Stimulated activated CD4-positive, alpha-beta T cell treated with anti-CD3 and anti-CD28 coated beads, Interleukin-12 subunit alpha, Interleukin-12 subunit beta, amount 100 ng/mL, for 24 hours (primary cell): ENCODE measurements at places on chromosomes 12 and 14.

DNA sequence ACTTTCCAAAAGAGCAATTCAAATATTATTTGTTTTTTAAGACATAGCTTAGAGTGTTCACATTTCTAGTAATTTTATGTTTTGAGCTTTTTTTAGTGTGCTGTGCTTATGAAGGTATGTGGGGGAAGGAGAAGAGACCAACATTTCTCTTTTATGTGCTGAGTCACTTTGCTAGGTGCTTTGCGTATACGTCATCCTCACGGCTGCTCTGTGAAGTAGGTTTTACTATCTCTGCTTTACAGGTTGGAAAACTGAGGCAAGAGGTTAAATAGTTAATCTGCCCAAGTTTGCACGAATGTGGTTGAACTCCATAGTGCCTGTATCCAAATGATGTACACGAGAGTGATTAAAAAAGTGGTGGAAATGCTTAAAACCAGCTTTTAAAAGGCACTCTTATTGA, 75.9 kb downstream of the AEBP2 start:
- DNase-seq, result no peak

DNA sequence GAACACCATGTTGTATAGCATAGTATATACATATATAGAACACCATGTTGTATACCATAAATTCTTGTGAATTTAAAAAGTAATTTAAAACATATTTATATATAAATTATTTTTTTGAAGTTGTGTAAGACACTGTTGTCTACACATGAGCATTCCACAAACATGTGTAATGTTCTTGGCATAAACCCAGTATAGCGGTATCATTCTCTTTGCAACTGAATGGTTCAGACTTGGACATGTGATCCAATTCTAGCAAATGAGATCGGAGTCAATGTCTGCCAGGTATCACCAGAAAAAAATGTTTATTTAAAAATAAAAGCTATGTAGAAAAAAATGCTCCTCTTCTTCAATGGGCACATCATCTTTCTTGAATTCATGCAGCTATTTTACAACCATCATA, 33.9 kb downstream of the CEP290 start:
- DNase-seq, result no peak

- DNase-seq, result no peak
Observed at GRCh38 chr14:103915616-103916015, 12.6 kb upstream of the TDRD9 start.

DNA sequence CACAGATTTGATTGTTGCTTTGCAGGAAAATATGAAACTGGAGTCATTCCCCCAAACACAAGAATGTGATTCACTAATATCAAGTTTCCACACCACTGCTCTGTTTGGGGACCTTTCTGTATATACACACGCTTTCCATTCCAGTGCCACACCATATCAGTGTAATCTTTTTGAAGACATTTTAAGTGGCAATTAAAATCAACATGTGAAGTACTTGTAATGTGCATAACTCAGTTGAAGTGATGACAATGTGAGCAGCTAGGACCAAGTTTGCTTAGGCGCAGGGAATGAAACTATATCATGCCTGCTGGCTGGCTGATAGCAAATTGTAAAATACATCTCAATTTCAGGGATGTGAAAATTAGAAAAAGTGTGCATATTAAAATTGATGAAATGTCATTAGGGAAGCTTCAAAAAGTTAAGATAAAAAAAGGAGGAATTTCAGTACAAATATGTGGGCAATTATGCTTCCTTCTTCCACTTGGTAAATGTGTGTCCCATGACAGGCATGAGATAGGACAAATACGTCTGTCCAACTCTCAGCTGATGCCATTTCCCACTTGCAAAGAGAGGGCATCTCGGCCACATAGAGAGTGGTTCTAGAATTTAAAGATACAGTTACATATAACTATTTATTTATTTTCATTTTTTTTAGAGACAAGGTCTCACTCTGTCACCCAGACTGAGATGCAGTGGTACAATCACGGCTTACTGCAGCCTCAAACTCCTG, 43.7 kb downstream of the HSPB8 start:
- DNase-seq, result no peak

DNA sequence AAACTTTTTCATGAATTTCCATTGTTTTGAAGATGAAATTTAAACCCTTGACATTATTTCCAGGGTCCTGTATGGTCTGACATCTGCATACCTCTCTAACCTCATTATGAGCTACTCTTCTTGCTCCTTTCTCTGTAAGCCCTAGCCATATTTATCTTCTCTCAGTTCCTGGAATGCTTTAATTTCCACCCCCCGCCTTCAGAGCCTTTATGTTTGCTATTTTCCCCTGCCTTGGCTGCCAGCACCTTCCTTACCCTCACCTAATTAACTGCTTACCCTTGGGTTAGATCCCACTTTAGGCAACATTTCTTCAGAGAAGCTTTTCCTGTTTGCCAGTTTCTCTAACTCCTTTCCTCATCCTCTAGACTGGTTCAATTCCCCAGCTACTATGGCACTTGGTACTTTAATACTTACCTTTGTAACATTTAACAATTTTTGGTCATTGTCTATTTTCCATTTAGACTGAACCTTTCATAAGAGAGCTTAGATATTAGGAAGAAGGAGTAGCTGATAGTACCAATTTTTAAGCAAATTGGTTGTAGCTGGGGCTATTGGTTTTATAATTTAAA, 6.0 kb downstream of the STYX start:
- no peak for DNase-seq

DNA sequence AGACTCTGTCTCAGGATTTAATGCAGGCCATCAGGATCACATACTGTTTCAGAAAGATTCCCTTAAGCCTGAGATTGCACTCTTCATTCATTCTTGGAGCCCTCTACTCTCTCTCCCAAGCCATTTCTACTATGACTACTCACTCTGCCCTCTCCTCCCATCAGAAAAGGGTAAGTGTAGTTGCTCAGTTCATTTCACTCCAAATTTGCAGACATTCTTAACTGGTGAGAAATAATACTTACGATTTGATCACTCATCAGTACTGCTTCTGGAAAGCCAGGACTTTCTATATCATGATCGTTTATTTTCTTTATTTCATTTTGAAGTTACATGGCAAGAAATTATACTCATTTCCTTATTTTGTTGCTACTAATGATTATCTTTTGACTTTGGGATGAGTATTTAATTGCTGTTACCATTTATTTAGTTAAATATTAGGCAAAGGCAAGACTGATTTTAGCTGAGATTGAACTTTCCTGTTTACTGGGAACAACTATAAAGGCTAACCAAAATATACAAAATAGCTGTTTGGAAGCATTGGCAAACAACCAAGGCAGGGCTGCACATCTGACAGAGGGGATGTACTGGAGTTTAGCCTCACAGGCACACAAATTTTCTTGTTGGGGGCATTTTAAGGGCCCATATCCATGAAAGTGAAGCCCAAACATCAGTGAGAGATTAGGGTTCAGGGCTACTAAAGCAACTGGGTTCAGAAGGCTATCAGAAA, 4.1 kb upstream of the RERG start:
- no peak for DNase-seq

DNA sequence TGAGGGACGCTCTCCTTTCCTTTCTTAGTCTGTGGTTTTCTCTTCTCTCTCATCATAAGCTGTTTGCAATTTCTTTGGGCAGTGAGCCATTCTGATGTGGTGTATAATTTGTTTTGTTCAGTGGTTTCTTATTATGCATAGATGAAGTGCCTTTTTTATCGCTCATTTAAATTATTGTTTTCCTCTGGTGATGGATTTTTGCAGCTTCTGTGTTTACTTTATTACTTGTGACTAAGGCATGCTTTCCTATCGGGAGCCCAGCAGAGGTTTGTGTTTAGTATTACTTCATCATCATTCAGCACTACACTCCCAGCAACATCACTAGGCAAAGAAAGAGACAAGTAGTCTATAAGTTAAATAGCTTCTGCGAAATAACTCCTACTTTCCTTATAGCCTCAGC, 586.6 kb upstream of the NOVA1 start:
- no peak for DNase-seq

GRCh38 chr12:82176761-82177490, 181.3 kb downstream of the CCDC59 start:
- DNase-seq, result no peak

DNA sequence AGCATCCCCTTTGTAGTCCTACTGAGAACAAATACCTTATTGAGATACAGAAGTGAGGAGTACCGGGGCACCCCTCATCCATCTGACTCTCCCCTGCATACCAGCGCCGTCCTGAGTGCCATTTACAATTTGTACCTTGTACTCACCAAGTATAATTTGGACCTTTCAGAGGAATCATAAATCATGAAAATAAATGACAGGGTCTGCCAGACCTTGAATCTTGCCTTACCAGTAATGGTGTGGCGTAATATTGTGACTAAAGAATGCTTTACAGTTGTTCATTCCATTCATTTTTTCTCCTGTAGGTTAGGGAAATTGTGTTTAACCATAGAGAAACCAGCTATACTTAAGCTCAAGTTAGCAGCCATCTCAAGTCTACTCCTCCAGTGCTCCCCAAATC, 243.7 kb upstream of the RGS6 start:
- DNase-seq, result no peak

GRCh38 chr14:56896922-56897321, 86.6 kb upstream of the OTX2 start:
- DNase-seq, result no peak

GRCh38 chr14:88618476-88618875, 55.6 kb downstream of the ZC3H14 start:
- no peak for DNase-seq

DNA sequence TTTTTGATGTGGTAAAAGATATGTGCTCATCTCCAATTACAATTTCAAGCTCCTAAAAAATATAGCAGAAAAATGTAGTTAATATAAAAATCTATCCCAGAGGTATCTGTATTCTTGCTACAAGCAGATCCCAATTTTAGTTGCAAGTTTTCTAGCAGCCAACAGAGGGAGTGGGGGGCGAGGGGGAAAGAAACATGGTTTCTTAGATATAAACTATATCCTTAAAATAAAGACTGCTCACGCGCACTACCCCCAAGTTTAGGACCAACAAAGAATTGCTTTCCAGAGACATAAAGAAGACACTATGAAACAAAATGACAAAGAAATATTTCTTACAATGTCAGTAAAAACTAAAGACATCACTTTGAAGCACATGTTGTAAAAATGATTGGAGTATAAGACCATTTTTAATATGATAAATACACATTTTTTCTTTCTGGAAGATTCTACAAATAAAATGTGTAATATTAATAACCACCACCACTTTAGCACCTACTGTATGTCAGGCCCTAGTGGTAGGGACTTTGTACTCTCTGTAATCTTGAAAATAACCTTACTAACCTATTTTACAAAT, 5.4 kb downstream of the MAGOHB start:
- no peak for DNase-seq

DNA sequence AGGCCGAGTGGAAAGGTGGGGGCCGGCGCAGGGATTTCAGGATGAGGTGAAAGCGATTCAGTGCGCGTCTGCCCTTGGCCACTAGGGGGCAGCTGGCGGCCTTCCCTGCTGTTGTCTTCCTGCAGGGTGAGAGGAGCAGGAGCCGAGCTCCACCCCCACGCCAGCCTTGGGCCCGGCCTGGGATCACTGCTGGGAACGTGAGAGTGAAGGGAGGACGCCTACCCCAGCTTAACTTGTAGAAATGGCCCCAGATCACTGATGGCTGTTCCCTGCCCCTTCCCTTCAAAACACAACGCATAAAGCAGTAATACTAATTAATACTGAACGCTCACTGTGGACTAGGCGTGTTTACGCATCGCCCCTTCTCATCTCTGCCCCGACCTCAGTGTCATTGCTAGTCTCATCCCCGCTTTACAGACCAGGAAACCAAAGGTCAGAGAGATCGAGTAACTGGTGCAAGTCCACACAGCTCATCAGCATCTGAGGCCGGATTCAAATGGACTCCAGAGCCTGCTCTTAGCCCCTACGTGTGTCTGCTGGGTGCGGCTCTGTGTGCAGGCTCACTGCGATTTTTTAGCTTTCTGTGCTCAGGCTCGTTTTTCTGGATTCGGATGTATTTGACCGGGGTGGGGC, 24.3 kb downstream of the MVK start:
- DNase-seq, result peak; percentile 28

GRCh38 chr12:46209914-46210872, 58.6 kb downstream of the SLC38A1 start:
- DNase-seq, result peak; percentile 60

DNA sequence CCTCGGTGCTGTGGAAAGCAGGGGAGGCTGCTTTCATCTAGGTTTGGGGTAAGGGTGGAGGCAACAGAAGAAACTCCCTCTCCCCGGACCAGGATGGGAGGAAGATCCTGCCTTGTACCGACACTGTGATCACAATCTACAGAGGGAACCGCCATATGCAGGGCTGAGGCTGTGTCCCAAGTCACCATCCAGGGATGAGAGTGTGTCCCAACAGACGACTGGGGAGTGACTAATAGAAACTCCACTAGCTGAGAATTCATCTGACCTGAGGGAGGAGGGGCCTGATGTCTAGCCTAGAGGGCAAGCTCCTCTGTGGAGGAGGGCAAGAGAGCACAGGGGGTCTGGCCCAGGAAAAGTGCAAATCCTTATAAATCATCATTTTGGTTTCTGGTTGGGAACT, 172.4 kb downstream of the CALM1 start:
- DNase-seq, result no peak

- no peak for DNase-seq
Observed at GRCh38 chr14:54197369-54197768, 199.4 kb upstream of the CDKN3 start.

- DNase-seq, result peak; percentile 55
Observed at GRCh38 chr12:47904713-47905709, at the start of gene VDR. Gene VDR, minus strand, starts transcription at chr12:47904994. Its CDS starts 25,881 bp downstream, at chr12:47879113.

DNA sequence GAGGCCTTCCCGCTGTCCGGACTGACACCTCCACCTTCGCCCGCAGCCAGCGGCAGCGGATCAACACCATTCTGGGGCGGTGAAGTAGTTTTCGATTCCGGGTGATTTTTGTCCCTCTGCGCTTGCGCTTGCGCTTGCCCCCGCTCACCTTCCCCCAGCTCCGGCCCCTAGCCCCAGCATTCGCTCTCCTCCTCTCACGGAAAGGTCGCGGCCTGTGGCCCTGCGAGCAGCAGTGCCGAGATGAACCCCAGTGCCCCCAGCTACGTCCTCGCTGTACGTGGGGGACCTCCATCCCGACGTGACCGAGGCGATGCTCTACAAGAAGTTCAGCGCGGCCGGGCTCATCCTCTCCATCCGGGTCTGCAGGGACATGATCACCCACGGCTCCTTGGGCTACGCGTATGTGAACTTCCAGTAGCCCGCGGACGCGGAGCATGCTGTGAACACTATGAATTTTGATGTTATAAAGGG, 22.7 kb upstream of the SRGAP1 start:
- DNase-seq, result peak; percentile 1

- no peak for DNase-seq
Observed at GRCh38 chr14:73783107-73783727, 68.4 kb upstream of the PTGR2 start.

- DNase-seq, result no peak
Observed at GRCh38 chr14:59997966-59998365, 78.0 kb downstream of the LRRC9 start.

GRCh38 chr14:31487886-31488285, at the start of gene GPR33:
Gene GPR33, minus strand, starts transcription at chr14:31488039. Its CDS starts 4,074 bp downstream, at chr14:31483965.
- DNase-seq, result no peak

- DNase-seq, result no peak
Observed at GRCh38 chr14:99273766-99274345, 1.9 kb upstream of the BCL11B start.
